GM23248 (cell line): ENCODE measurements at places on chromosomes 1 and 21. TPM values are rescaled to one million over a fixed set of nuclear protein-coding genes. Genes with fewer than 3 reads are reported as not detected.
A peak's percentile ranks its signal among the peaks of the same experiment; 100 is the strongest.

DLGAP3 gene
- not detected in 2 replicates for polyA plus RNA-seq

GPR37L1 gene
- polyA plus RNA-seq: 0.03 TPM in 1 of 2 replicates, not detected in the other

OR2L3 gene
- not detected in 2 replicates for polyA plus RNA-seq

ATAD3C gene
- 0.51 TPM in 1 of 2 replicates, not detected in the other for polyA plus RNA-seq

DNA sequence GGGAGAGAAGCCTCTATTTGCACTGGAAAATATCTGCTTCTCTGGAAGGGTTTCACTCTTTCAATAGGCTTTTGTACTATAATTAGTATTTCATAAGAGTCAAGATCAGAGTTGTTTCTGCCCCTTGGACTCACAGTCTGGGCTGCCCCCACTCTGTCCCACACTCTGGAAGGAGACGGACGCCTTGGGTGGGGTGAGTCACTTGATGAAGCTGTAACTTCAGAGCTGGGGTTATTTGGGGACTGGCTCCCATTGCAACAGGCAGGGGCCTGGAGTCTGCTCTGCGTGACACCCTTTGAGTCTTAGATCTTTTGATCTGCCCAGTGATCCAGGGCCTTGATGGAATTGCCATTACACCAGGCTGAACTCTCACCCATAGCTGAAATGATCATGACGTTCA, 4.0 kb upstream of the KCNA10 start:
- DNase-seq: peak; percentile 83

DNA sequence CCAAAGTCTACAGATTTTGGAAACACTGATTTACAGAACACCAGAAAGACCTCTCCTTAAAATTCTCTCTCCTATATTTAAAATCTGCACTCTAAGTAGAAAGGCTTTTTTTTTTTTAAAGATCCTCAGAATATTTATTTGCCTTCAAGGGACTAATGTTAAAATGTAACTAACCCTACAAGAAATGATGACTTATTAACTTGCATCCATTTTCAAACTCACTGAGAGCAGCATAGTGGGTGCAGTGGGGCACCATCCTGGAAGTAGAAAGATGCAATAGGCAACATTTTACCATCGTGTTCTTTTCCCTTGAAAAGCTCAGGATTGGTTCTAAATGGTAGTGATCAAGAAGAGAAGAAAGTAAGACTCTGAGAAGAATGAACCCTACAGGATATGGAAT, 498.1 kb downstream of the NEGR1 start:
- DNase-seq: no peak

GRCh38 chr1:204242920-204243319, 29.1 kb upstream of the GOLT1A start:
- DNase-seq: no peak

GRCh38 chr1:107748531-107748930, 216.4 kb downstream of the VAV3 start:
- DNase-seq: peak; percentile 71

- no peak for DNase-seq
Observed at GRCh38 chr1:239218301-239218700, 168.1 kb upstream of the CHRM3 start.

- no peak for DNase-seq
Observed at GRCh38 chr21:14551741-14552140, 5.6 kb upstream of the SAMSN1 start.

DNA sequence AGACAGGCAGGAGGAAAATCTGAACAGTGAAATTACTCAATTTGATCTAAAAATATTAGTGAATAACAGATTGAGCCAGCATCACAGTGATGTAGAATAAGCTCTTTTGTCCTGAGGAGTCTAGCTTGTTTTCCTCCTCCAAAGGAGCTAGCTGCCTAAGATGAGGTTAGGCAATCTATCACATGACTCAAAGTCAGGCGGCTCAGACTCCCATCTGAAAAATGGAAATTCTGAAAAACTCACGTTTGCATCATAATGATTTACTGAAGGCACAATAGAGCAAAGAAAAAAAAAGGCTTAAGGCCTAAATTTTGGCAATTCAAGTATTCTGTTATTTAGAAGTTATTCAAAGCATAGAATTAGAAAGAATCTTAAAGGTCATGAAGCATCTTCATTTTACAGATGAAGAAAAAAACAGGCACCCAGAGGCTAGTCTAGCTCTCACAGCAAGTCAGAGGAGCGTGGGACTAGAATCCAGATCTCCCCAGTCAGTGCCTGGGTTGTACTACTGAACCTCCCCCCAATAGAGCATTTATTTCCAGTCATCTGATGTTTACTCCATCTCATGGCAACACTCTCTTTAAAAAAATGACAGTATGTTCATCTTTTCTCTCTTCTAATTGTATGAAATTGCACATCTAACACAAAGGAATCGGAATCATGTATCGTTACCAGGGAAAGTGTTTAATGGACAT, 62.5 kb upstream of the ATF3 start:
- peak; percentile 82 for DNase-seq

- DNase-seq: no peak
Observed at GRCh38 chr1:208791456-208791855, 547.3 kb upstream of the PLXNA2 start.

DNA sequence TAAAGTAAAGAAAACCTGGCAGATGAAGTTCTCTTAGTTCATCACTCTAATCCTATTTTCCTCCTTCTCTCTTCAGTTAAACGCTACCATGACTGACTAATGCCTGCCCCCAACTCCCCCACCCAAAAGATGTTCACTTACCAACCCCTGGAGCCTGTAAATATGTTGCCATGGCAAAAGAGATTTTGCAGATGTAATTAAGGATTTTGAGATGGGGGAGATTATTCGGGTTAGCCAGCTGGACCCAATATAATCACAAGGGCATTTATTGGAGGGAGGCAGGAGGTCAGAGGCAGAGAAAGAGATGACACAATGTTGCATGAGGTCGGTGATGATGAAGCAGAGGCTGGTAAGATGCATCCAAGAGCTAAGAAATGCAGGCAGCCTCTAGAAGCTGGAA, 69.3 kb upstream of the PPP2R5A start:
- no peak for DNase-seq

- no peak for DNase-seq
Observed at GRCh38 chr1:78411707-78412106, 79.1 kb upstream of the PTGFR start.

- peak; percentile 10 for DNase-seq
Observed at GRCh38 chr1:53376041-53376461, 48.2 kb upstream of the LRP8 start.

DNA sequence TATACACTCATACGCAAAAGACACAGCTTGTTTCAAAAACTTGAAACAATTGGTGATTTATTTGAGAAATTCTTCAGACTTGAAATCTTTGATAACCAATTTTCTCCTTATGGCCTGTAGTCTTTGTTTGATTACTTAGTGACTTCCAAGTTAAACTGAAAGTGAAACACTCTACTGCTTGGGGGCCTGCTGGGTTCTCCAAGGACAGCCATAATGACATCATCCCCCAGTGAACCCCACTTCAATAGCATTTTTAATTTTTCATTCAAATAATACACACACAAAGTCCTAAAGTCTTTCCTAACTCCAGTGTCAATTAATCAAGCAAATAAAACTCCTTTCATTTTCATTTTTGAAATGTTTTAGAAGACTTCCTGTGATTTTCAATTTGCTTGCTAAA, 59.2 kb downstream of the KRTAP19-8 start:
- DNase-seq: no peak

DNA sequence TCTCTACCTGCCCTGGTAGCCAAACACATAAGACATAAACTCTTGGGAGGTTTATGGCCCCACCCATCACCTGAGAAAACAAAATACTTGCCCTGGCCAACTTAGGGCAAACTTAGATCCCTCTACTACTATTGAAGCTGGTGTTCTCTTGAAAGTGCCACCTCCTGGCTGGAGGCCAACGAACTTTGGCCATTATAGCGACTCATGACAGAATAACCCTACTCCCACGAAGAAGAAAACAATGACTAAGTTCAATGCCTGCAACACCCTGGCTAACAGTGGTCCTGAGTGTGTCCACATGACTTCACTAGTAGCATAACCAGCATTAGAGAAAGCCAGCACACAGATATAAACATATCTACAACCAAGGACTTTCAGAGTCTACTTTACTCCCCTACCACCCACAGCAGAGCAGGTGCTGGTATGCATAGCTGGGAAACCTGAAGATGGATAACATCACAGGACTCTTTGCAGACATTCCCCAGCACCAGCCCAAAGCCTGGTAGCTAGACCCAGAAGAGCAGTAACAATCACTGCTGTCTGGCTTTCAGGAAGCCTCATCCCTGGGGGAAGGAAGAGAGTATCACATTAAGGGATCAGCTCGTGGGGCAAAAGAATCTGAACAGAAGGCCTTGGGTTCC, 81.0 kb downstream of the SLC30A10 start:
- DNase-seq: peak; percentile 7

DNA sequence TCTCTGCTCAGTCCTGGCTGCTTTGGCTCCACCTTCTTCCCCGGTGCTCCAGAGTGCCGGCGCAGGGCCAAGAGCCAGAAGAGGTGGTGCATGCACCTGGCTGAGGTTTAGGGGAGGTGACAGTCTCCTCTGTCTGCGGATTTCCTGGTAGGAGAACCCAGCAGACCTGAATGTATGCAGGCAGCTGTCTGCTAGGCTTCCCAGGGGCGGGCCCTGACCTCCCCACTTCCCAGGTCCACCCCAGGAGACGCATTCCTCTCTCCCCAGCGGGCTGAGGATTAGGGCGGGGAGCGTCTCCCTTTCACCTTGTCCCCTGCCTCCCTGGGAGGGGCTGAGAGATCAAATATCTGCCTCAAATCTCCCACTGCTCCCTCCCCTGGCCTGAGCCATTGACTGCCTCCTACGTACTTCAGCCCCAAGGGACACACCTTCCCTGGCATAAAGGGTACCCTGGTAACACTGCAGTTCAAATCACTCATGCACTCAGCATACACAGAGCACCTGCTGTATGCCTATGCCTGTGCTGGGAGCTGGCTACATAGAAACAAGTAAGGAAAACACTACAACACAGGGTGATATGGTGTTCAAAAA, 27.5 kb downstream of the DMBX1 start:
- DNase-seq: no peak

GRCh38 chr1:99131546-99131945, 126.9 kb upstream of the PLPPR5 start:
- DNase-seq: no peak

GRCh38 chr1:172915271-172915670, 135.5 kb downstream of the TNFSF18 start:
- no peak for DNase-seq
